CD4-positive, alpha-beta T cell (primary cell): ENCODE measurements at places on chromosomes 1 and 21. TPM values are rescaled to one million over a fixed set of nuclear protein-coding genes. Genes with fewer than 3 reads are reported as not detected.

TMOD4 gene
- not detected for total RNA-seq

MR1 gene
- 18.1 TPM for total RNA-seq

KAZN gene
- total RNA-seq, result 0.22 TPM

AMY1B gene
- total RNA-seq, result not detected

PIK3R3 gene
- 0.20 TPM for total RNA-seq

ERRFI1 gene
- total RNA-seq, result 3.6 TPM

TRIM67 gene
- total RNA-seq, result not detected

RUSC1 gene
- 10.7 TPM for total RNA-seq

TMEM269 gene
- 0.60 TPM for total RNA-seq

C8A gene
- not detected for total RNA-seq

DNA sequence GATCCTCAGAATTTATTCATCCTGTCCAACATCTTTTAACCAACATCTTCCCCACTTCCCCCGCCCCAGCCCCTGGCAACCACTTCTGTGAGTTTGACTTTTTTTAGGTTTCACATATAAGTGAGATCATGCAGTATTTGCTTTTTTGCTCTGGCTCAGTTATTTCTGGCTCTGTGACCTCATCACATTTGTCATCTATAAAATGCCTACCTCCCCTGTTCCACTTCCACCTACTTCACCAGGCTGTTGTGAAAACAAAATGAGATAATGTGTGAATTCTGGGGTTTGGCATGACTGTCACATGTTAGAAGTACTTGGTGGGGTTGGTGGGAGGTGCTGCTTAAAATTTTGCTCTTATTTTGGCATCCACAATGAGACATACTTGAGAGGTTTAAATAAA lies 18.4 kb downstream of the HHAT start:
- H3K4me3 ChIP-seq, result no peak overlapping the region
- H3K27ac ChIP-seq, result no peak overlapping the region
- H3K27me3 ChIP-seq, result no peaks in the 10 kb centered on the region
- DNase-seq, result no peak
- peaks cover 12% of the 10 kb centered on the region for H3K4me1 ChIP-seq

DNA sequence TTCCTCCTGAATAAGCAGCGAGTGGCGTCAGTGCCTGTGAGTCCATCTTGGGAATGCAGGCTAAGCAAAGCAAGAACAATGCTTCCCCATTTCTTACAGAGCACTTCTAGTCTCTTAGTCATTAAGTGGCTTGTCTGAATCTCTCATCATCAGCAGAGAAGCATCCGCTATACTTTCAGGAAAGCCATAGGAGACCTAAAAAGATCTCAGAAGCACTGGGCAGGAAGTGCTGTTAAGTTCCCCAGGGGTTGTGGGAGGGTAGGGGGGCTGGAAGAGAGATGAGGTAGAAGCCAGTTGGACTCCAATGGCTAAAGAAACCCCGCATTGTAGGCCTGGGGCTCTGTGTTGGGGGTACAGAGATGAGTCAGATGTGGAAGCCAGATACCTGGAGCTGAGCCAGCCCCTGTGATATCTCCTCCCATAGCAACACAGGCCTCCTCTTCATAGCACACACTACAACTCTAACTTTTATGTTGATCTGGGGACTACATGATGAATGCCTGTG lies 44.9 kb downstream of the SYT6 start:
- no peak overlapping the region for H3K27ac ChIP-seq
- DNase-seq, result peak; percentile 52
- H3K36me3 ChIP-seq, result no peaks in the 10 kb centered on the region
- no peaks in the 10 kb centered on the region for H3K27me3 ChIP-seq
- peaks cover 12% of the 10 kb centered on the region for H3K4me1 ChIP-seq

DNA sequence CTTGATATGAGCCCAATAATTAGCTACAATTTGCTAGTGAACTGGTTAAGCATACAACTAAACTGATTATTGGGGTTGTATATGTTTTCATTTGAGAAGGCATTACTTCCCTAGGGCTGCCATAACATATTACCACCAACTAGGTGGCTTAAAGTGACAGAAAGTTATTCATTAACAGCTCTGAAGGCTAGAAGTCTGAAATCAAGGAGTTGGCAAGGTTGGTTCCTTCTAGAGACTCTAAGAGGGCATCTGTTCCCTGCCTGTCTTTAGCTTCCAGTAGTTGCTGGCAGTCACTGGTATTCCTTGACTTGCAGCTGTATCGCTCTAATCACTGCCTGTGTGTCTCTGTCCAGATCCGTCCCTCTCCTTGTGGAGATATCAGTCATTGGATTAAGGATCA lies 86.3 kb downstream of the LHX9 start:
- H3K36me3 ChIP-seq, result no peaks in the 10 kb centered on the region
- H3K27me3 ChIP-seq, result no peaks in the 10 kb centered on the region
- H3K4me3 ChIP-seq, result no peak overlapping the region
- no peak overlapping the region for H3K27ac ChIP-seq
- no peaks in the 10 kb centered on the region for H3K4me1 ChIP-seq

- peak overlapping the region; percentile 44 for H3K4me3 ChIP-seq
- peaks cover 98% of the 10 kb centered on the region for H3K4me1 ChIP-seq
- H3K36me3 ChIP-seq, result peaks cover 42% of the 10 kb centered on the region
These were observed 9.1 kb downstream of the ITGB2 start for GRCh38 chr21:44911384-44912157.

- no peak overlapping the region for H3K4me3 ChIP-seq
- H3K27me3 ChIP-seq, result no peaks in the 10 kb centered on the region
- peaks cover 6% of the 10 kb centered on the region for H3K36me3 ChIP-seq
- no peak for DNase-seq
These were observed 52.2 kb downstream of the PUM1 start for GRCh38 chr1:31013187-31013864.

DNA sequence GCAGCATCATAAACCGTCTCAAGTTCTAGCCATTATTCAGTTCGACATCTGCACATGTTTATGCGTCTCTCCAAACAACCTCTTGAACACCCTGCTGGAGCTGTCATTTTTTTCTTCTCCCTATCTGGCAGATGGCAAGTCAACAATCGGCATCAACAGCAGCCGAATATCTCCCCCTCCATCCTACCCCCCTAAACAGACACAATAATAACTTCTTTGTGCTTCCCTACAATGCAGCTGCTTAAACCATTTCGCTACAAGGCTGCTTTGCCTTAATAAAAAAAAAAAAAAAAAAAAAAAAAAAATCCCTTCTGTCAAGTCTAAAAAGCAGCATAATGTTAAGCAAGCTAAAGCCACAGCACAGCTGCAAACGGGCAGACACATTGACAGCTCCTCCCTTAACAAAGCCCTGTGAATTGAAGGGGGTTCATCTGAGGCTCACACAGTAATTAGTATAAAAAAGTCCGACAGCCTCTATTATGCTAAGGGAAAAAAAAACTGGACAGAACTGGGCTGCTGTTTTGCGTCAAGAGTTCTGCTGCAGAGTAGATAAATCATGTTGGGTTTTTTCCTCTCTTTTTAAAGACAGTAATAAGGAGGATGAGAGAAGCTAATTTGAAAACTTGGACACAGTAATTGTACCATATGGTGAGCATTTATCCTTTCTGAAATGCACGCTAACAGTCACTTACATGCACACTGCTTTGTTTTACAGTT lies 136.4 kb downstream of the AKT3 start:
- DNase-seq, result no peak
- H3K4me3 ChIP-seq, result no peak overlapping the region
- no peaks in the 10 kb centered on the region for H3K27me3 ChIP-seq

- H3K4me3 ChIP-seq, result no peak overlapping the region
- no peak for DNase-seq
- no peaks in the 10 kb centered on the region for H3K4me1 ChIP-seq
- H3K27me3 ChIP-seq, result peaks cover 3% of the 10 kb centered on the region
These were observed 10.8 kb downstream of the PLA2G2D start for GRCh38 chr1:20108366-20109123.

GRCh38 chr1:201480231-201481003 lies 11.4 kb upstream of the PHLDA3 start:
- H3K4me1 ChIP-seq, result peaks cover 26% of the 10 kb centered on the region
- H3K4me3 ChIP-seq, result peak overlapping the region; percentile 46
- peaks cover 12% of the 10 kb centered on the region for H3K36me3 ChIP-seq
- peaks cover 15% of the 10 kb centered on the region for H3K27me3 ChIP-seq

- H3K4me1 ChIP-seq, result no peaks in the 10 kb centered on the region
- H3K4me3 ChIP-seq, result no peak overlapping the region
These were observed 60.5 kb downstream of the MAP3K7CL start for GRCh38 chr21:29190923-29191331.

- H3K36me3 ChIP-seq, result no peaks in the 10 kb centered on the region
- no peak for DNase-seq
- H3K4me1 ChIP-seq, result peaks cover 21% of the 10 kb centered on the region
These were observed 20.8 kb upstream of the MYSM1 start for GRCh38 chr1:58720680-58721079.

DNA sequence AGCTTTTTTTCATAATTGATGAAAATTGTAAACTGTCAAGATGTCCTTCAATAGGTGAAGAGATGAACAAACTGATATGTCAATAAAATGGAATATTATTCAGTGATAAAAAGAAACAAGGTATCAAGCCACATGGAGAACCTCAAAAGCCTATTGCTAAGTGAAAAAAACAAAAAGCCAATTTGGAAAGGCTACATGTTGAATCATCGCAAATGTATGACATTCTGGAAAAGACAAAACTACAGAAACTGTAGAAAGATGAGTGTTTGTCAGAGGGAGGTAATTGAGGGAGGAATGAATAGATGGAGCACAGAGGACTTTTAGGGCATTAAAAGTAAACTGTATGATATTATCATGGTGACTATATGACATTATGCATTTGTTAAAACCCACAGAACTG lies 34.5 kb upstream of the USP25 start:
- no peak for DNase-seq
- H3K27ac ChIP-seq, result no peak overlapping the region
- H3K4me3 ChIP-seq, result no peak overlapping the region
- H3K27me3 ChIP-seq, result no peaks in the 10 kb centered on the region
- no peaks in the 10 kb centered on the region for H3K4me1 ChIP-seq

- no peaks in the 10 kb centered on the region for H3K4me1 ChIP-seq
- DNase-seq, result no peak
- no peaks in the 10 kb centered on the region for H3K27me3 ChIP-seq
- no peak overlapping the region for H3K27ac ChIP-seq
- no peaks in the 10 kb centered on the region for H3K36me3 ChIP-seq
These were observed 27.4 kb downstream of the ELF3 start for GRCh38 chr1:202037706-202038296.

DNA sequence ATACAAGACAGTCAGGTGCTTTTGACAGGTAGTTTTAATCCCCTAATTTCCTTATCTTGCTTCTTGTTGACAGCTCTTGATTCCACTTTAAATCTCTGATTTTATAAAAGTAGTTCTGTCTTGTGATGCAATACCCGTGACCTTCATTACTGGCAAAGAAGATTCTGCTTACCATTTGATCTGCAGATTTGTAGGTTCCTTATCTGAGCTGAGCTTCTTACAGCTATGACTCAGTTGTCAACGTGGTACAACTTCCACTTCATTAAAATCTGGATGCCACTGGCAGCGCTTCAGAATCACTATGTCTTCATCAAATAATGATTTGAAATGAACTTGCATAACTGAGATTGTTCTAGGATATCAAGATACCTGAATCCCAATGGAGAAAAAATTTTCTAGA lies 543.6 kb upstream of the B3GALT2 start:
- no peaks in the 10 kb centered on the region for H3K4me1 ChIP-seq
- H3K4me3 ChIP-seq, result no peak overlapping the region
- no peaks in the 10 kb centered on the region for H3K36me3 ChIP-seq

GRCh38 chr1:178682886-178683285 lies 42.2 kb upstream of the RALGPS2 start:
- H3K27ac ChIP-seq, result no peak overlapping the region
- no peaks in the 10 kb centered on the region for H3K4me1 ChIP-seq
- H3K27me3 ChIP-seq, result no peaks in the 10 kb centered on the region

GRCh38 chr1:168202941-168203654 lies 22.7 kb upstream of the SFT2D2 start:
- DNase-seq, result no peak
- H3K27me3 ChIP-seq, result no peaks in the 10 kb centered on the region
- no peak overlapping the region for H3K27ac ChIP-seq

- no peaks in the 10 kb centered on the region for H3K36me3 ChIP-seq
- no peaks in the 10 kb centered on the region for H3K27me3 ChIP-seq
- H3K4me3 ChIP-seq, result no peak within 1 kb of the TSS
- H3K27ac ChIP-seq, result no peak within 1 kb of the TSS
These were observed at the start of gene SPOCD1 for GRCh38 chr1:31815752-31816500. Gene SPOCD1, minus strand, starts transcription at chr1:31816022. Its CDS starts 689 bp downstream, at chr1:31815333.

DNA sequence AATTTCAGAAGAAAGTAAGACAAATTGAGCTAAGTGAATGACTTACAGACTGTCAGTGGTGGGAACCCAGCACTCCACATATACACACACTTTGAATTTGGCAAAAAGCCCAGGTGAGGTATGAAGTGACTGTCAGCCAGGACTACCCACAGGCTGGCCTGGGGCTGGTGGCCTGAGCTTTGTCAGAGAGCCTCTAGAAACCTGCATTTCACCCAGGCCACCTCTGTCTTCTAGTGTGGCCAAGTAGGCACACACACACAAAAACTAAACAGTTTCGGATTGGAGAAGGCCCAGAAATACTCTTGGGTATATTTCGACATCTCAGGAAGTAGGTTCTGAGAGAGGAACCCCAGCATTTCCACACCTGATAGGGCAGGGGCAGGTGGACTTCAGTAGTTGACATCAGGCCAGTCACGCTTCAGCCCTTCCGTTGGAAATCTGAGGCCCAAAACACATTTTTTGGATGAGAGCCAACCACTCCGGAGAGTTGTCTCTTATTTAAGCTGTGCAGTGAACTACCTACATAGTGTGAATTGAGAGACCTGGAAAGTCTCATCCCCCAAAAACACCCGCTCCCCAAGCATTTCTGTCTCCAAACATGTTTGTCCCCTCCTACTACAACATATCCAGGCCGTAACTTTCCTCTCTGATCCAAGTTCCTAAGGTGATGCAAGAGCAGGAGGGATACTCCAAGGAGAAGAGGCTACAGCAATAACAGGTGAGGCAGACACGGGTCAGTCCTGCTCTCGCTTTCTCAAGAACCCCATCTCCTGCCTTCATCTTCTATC lies 167.2 kb upstream of the PROX1 start:
- H3K27me3 ChIP-seq, result no peaks in the 10 kb centered on the region
- DNase-seq, result no peak
- H3K36me3 ChIP-seq, result no peaks in the 10 kb centered on the region
- H3K4me1 ChIP-seq, result no peaks in the 10 kb centered on the region
- H3K4me3 ChIP-seq, result no peak overlapping the region

GRCh38 chr1:110605901-110606656 lies at the start of gene KCNA2:
Gene KCNA2, minus strand, starts transcription at chr1:110606358. Its CDS starts 1,576 bp downstream, at chr1:110604782.
- H3K36me3 ChIP-seq, result no peaks in the 10 kb centered on the region
- peaks cover 45% of the 10 kb centered on the region for H3K27me3 ChIP-seq
- no peak for DNase-seq
- no peak within 1 kb of the TSS for H3K27ac ChIP-seq

- no peak overlapping the region for H3K4me3 ChIP-seq
- no peaks in the 10 kb centered on the region for H3K4me1 ChIP-seq
- peaks cover 3% of the 10 kb centered on the region for H3K27me3 ChIP-seq
- H3K27ac ChIP-seq, result no peak overlapping the region
- DNase-seq, result no peak
These were observed 29.6 kb downstream of the KCNN3 start for GRCh38 chr1:154840269-154841176.

- H3K27me3 ChIP-seq, result no peaks in the 10 kb centered on the region
- H3K4me3 ChIP-seq, result no peak overlapping the region
- H3K27ac ChIP-seq, result no peak overlapping the region
- no peak for DNase-seq
These were observed 7.1 kb upstream of the MROH9 start for GRCh38 chr1:170927955-170928840.
